ENCODE measurements at places on chromosomes 5 and 9. TPM values are rescaled to one million over a fixed set of nuclear protein-coding genes. Genes with fewer than 3 reads are reported as not detected.

- peaks cover 41% of the 10 kb centered on the region for H3K36me3 ChIP-seq
- H3K4me3 ChIP-seq, result peak overlapping the region; percentile 99
- H3K4me1 ChIP-seq, result peaks cover 6% of the 10 kb centered on the region
- no peak for DNase-seq
- peaks cover 14% of the 10 kb centered on the region for H3K27me3 ChIP-seq
- H3K27ac ChIP-seq, result no peak overlapping the region
Measured at GRCh38 chr5:175479125-175479881, 943 bp downstream of the SFXN1 start.

The RPP25L gene
- total RNA-seq, result 22.4 TPM

DNA sequence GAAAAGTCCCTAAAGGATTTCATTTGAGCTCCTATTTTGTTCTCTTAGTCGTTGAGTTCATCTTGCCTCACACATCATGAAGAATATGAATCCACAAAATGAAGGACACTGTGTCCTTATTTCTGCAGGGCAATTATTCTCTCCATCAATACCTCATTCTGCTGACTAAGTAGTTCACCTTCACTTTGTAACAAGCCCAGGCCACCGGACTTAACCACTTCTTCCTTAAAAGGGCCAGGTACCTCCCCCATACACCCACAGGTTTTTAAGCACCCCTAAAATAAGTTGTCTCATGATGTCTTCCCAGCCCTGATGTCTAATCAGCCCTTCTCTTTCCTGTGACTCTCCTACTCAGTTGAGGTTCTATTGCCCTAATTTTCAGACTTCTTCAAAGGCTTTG is 67.1 kb upstream of the PLPP6 start:
- H3K4me1 ChIP-seq, result no peaks in the 10 kb centered on the region
- H3K27ac ChIP-seq, result no peak overlapping the region
- H3K27me3 ChIP-seq, result no peaks in the 10 kb centered on the region
- H3K4me3 ChIP-seq, result no peak overlapping the region
- no peaks in the 10 kb centered on the region for H3K36me3 ChIP-seq
- DNase-seq, result no peak

DNA sequence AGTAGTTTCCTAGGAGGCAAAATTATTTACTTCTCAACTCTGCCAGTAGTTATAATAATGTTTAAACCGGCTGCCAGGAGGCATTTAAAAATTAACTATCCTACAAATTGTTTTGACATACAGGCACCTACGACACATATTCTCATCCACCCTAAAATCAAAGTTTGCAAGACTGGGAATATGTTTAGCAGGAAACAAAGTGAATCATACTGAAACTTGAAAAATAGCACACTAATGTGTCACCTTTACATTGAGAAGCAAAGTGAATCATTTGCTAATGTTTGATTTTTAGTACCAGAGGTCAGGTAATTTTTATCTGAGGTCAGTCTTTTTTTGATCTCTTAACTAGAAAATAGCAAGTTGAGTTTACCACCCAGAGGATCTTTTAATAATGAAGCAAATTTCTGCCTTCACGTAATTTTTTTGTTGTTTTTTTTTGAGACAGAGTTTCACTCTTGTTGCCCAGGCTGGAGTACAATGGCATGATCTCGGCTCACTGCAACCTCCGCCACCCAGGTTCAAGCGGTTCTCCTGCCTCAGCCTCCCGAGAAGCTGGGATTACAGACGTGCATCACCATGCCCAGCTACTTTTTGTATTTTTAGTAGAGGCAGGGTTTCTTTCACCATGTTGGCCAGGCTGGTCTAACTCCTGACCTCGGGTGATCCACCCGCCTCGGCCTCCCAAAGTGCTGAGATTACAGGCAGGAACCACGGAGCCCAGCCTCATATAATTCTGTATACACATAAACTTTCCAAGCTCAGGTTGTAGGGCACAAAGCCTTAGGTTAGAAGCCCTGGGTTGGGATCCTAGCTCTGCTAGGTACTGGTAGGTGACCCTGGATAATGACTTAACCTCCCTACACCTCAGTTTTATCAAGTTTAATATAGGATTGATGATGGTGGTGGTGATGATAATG is 124.3 kb downstream of the UGCG start:
- no peaks in the 10 kb centered on the region for H3K4me1 ChIP-seq
- H3K4me3 ChIP-seq, result no peak overlapping the region
- H3K36me3 ChIP-seq, result no peaks in the 10 kb centered on the region
- H3K27ac ChIP-seq, result no peak overlapping the region

DNA sequence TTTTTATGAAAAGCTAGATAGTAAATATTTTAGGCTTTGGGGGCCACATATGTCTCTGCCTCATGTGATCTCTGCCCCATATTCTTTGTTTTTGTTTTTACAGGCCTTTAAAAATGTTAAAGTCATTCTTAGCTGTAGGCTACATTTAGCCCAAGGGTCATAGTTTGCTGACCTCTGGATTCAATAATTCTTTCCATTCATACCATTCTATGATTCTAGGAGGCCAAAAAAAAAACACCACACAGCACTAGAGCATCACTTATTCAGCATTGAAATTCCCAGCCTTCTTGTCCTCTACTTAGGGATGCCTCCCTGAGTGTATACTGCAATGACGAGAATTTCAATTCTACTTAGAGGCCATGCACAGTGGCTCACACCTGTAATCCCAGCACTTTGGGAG is 17.0 kb downstream of the PTCD2 start:
- H3K27ac ChIP-seq, result no peak overlapping the region
- no peaks in the 10 kb centered on the region for H3K4me1 ChIP-seq
- peaks cover 33% of the 10 kb centered on the region for H3K36me3 ChIP-seq
- H3K4me3 ChIP-seq, result no peak overlapping the region

- peaks cover 18% of the 10 kb centered on the region for H3K4me1 ChIP-seq
- H3K36me3 ChIP-seq, result no peaks in the 10 kb centered on the region
- H3K27me3 ChIP-seq, result peaks cover 12% of the 10 kb centered on the region
Measured at GRCh38 chr9:120928015-120928482, 1.5 kb upstream of the TRAF1 start.

- H3K27me3 ChIP-seq, result no peaks in the 10 kb centered on the region
- peak overlapping the region; percentile 90 for H3K4me3 ChIP-seq
- H3K4me1 ChIP-seq, result peaks cover 16% of the 10 kb centered on the region
- peak overlapping the region; percentile 87 for H3K27ac ChIP-seq
- H3K36me3 ChIP-seq, result no peaks in the 10 kb centered on the region
Measured at GRCh38 chr9:124770359-124771020, 621 bp downstream of the NR6A1 start.

- H3K4me3 ChIP-seq, result no peak overlapping the region
- H3K36me3 ChIP-seq, result no peaks in the 10 kb centered on the region
- H3K4me1 ChIP-seq, result no peaks in the 10 kb centered on the region
- no peak for DNase-seq
- H3K27me3 ChIP-seq, result no peaks in the 10 kb centered on the region
- H3K27ac ChIP-seq, result no peak overlapping the region
Measured at GRCh38 chr9:121340676-121341392, 29.2 kb downstream of the STOM start.

- no peaks in the 10 kb centered on the region for H3K4me1 ChIP-seq
- no peak for DNase-seq
- peaks cover 41% of the 10 kb centered on the region for H3K27me3 ChIP-seq
- no peaks in the 10 kb centered on the region for H3K36me3 ChIP-seq
- no peak overlapping the region for H3K27ac ChIP-seq
- H3K4me3 ChIP-seq, result no peak overlapping the region
Measured at GRCh38 chr5:159913048-159913447, 3.2 kb upstream of the ADRA1B start.

The SPZ1 gene
- not detected for total RNA-seq

The IL6ST gene
- total RNA-seq, result 30.4 TPM

DNA sequence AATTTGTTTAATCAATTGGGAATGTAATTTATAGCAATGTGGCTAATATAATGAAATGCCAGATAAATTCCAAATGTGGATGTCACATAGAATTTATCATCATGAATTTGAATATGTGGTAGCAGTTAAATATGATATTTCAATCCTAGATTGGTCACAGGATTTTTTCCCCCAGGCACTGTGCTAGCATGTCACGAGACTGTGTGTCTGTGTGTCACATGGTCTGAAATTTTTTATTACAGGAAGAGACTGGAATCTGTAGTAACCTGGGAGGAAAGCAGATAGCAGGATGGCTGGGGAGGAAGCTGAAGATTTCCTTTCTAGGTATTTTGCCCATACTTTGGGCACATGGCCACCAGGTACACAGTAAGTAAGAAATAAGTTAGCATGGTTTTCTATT is 35.4 kb upstream of the MSH3 start:
- no peaks in the 10 kb centered on the region for H3K27me3 ChIP-seq
- H3K4me1 ChIP-seq, result no peaks in the 10 kb centered on the region
- no peaks in the 10 kb centered on the region for H3K36me3 ChIP-seq
- H3K27ac ChIP-seq, result no peak overlapping the region
- no peak for DNase-seq
- H3K4me3 ChIP-seq, result no peak overlapping the region

DNA sequence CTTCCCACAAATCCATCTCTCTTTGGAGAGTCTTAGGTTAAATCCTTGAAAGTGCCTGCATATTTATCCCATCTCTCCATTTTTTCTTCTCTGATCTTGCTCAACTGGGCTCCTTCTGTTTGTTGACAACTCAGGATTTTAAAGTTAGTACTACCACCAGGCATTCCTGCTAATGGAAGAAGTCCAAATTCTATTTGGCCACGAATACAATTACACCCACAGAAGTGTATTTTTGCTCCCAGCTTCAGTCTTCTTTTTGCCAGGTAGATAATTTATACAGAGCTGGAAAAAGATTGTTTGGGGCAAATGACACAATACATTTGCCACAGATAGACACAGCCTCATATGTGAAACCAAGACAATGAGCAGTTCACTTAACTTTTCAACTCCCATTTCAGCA is 74.8 kb downstream of the CETN3 start:
- H3K4me3 ChIP-seq, result no peak overlapping the region
- no peaks in the 10 kb centered on the region for H3K4me1 ChIP-seq
- peaks cover 22% of the 10 kb centered on the region for H3K27me3 ChIP-seq
- H3K36me3 ChIP-seq, result no peaks in the 10 kb centered on the region
- no peak overlapping the region for H3K27ac ChIP-seq

The MAMDC4 gene
- 6.8 TPM for total RNA-seq

DNA sequence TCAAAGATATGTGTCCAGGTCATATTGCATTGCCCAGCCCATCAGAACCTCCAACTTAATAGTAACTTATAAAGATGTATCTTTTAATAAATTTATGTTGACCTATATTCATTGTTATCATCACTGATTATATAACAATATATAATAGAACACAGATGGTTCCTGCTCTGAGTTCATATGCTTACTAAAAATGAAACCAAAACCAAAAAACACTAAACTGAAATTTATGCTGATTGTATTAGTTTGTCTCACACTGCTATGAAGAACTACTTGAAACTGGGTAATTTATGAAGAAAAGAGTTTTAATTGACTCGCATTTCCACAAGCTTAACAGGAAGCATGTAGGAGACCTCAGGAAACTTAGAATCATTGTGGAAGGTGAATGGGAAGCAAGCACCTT is 462.5 kb upstream of the TYRP1 start:
- no peaks in the 10 kb centered on the region for H3K4me1 ChIP-seq
- H3K4me3 ChIP-seq, result no peak overlapping the region
- no peaks in the 10 kb centered on the region for H3K27me3 ChIP-seq
- no peak for DNase-seq
- no peak overlapping the region for H3K27ac ChIP-seq

GRCh38 chr9:107174441-107174840 is 108.6 kb upstream of the RAD23B start:
- H3K36me3 ChIP-seq, result no peaks in the 10 kb centered on the region
- no peak overlapping the region for H3K4me3 ChIP-seq
- H3K4me1 ChIP-seq, result peaks cover 8% of the 10 kb centered on the region
- H3K27ac ChIP-seq, result no peak overlapping the region
- no peak for DNase-seq

- H3K4me3 ChIP-seq, result peak overlapping the region; percentile 84
- H3K36me3 ChIP-seq, result no peaks in the 10 kb centered on the region
- H3K27me3 ChIP-seq, result peaks cover 75% of the 10 kb centered on the region
Measured at GRCh38 chr5:43041110-43041668, 1.1 kb upstream of the ANXA2R start.

Measured in endodermal cell (in vitro differentiated cells).